ENCODE measurements at places on chromosomes 2 and 18. TPM values are rescaled to one million over a fixed set of nuclear protein-coding genes. Genes with fewer than 3 reads are reported as not detected.

GRCh38 chr2:236610991-236611821, 41.6 kb downstream of the ACKR3 start:
- no peak for DNase-seq

GRCh38 chr2:52178845-52179244, 1146.9 kb upstream of the NRXN1 start:
- DNase-seq: no peak

DNA sequence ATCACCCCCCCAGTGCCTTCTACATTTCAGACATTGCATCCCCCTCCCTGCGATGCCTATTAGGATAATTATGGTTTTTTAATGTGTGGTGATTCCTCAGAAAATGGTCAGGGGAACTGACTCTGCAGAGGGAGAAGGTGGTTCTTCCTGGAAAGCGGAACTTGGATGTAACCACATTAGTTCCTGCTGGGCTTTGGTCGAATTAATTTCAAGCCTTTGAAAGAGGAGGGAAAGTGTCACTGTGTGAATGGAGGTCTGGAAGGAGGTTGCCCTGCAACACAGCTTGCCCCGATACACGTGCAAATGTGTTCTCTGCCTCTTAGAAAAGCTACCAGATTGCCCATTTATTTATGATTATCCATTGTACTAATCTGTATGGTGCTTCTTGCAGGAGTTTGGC, 63.2 kb upstream of the TPO start:
- no peak for DNase-seq

- DNase-seq: no peak
Observed at GRCh38 chr2:110871637-110872036, 139.3 kb downstream of the ACOXL start.

DNA sequence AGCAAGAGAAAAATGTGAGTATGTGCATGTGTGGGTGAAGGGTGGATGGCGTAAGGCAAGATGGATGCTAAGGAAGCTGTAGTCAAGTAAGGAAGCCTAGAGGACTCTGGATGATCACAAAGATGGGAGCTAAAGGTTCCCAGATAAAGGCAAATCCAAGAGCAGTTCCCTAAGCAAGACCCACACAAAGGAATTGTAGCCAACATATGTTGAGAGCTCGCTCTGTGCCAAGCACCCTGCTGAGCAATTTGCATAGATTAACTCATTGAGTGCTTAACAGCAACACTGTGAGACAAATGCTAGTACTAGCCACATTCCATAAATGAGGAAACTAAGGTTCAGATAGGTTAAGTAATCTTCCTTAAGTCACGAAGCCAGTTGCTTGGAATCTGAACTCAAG, 132.6 kb downstream of the C1D start:
- DNase-seq: no peak

DNA sequence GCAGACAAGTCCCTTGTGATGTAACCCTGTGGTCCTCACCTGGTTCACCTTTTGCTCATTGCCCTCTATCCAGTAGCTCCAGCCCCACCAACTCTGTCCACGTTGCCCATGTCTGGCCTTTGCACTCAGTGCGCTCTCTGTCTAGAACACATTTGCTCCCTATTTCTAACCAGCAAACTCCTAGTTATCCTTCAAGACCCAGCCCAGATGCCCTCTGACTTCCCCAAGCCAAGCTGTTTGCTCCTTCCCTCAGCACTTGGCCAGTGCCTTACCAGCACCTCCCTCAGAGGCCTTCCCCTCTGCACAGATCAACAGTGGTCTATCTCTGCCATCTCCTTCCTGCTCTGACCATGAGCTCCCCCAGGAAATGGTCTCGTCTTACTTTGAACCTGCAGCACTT, 137.7 kb downstream of the DYSF start:
- DNase-seq: no peak

GRCh38 chr2:239552213-239552926, 151.6 kb upstream of the HDAC4 start:
- no peak for DNase-seq

GRCh38 chr2:233082222-233082930, 22.2 kb downstream of the INPP5D start:
- no peak for DNase-seq

- DNase-seq: no peak
Observed at GRCh38 chr2:180524499-180524898, 455.9 kb upstream of the UBE2E3 start.

GRCh38 chr2:9490789-9491188, 16.4 kb downstream of the IAH1 start:
- DNase-seq: no peak

DNA sequence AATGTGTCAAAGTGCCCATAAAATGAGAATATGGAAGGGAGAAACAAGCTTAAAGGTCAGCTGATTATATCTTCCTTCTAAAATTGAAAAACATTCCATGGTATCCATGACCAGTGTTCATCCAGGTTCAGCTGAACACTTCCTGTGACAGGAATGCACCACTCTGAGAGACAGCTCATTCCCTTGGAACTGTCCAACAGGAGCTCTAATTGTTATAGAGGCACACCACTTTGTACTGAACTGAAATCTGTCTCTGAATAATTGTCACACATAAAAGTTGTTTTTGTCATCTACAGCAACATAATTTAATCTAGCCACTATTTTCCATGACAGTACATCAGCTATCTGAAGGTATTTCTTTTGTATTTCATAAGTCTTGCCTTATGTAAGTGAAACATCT, 195.9 kb upstream of the ZNF804A start:
- no peak for DNase-seq

MAPRE3 gene
- total RNA-seq: 6.9 TPM
